ENCODE measurements at places on chromosomes 4 and X.
A peak's percentile ranks its signal among the peaks of the same experiment; 100 is the strongest.

DNA sequence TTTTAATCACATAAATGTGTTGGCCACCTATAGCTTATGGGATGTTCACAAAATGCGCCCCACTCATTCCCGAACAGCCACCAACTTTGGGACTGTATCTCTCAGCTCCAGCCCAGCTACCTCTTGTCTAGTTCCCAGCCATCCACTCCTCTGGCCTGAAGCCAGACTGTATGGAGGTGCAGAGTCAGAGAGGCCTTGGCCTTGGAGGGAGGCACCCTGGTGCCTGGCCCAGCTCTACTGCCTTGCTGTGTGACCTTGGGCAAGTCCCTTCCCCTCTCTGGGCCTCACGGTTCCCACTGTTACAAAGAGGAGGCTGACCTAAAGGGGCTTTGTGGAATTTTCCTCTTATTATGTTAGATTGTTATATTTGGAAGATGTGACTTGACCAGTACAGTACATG lies 13.9 kb downstream of the MAMLD1 start:
- no peak for DNase-seq

DNA sequence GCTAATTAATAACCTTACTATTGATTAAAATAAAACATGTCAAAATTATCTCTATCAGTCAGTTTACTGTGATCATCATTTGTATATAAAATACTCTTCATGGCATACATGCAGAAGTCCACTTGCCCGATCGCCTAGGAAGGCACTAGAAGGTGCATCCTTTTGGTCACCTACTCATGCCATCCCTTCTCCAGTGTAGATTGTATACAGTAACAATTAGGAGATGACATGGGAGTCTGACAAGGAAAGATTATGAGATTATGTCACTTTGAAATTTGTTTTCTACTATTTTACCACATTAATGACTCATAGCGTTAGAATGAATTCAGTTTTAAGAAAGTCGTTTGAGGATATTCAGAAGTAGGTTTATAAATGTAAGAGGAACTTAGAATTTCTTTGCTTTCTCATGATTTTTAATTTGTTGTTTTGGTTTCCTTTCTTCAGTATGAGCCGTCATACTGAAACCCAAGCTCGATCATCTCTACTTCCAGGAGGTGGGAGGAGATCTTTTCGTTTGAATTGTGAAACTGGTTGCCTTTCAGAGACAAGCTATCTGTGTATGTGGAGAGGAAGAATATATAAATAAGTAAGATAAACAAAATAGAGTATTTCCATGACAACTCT lies 51.1 kb upstream of the UNC5C start:
- DNase-seq, result no peak

DNA sequence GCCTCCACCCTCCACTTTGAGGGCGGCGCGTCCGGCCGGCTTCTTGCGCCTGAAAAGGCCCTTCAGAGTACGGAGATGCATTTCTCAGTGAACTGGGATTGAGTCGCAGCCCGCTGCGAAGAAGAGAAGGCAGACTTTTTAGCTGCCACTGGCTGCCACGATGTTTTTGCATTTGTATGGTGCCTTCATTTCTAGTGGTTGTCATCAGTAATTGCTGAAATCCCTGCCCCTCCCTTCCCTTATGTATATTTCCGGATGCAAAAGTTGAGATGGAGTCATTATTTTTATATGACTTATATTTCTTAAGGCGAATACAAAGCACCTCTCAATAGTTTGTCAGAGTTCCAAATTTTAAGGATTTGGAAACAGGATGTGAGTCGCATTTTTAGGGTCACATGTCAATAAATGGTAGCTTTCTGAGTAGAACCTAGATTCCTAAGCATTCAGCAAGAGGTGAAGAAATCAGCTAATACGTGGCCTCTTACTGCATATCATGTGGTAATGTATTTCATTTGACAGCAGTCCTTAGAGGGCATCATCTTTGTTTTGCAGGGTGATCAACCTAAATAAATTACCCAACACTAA lies 658 bp downstream of the ATP6AP2 start:
- peak; percentile 23 for DNase-seq

- DNase-seq, result no peak
Measured at GRCh38 chrX:77436682-77437081, 10.5 kb upstream of the FGF16 start.

DNA sequence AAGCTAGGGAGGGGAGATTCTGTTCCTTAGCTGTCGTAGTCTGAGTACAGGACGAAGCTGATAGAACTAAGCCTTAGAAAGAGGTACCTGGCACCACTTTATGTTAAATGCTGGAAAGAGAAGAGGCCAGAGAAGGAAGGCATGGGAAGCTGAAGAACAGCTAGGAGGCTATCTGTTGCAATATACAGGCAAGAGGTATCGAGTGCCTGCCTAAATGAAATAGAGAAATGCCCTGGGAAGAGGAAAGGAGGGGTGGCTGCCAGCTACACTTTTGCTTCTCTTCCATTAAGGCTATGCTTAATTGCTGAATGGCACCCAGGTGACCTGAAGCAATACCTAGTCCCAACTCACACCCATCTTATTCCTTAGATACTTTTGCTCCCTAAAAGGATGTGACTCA lies 380.4 kb upstream of the FGF13 start:
- no peak for DNase-seq

DNA sequence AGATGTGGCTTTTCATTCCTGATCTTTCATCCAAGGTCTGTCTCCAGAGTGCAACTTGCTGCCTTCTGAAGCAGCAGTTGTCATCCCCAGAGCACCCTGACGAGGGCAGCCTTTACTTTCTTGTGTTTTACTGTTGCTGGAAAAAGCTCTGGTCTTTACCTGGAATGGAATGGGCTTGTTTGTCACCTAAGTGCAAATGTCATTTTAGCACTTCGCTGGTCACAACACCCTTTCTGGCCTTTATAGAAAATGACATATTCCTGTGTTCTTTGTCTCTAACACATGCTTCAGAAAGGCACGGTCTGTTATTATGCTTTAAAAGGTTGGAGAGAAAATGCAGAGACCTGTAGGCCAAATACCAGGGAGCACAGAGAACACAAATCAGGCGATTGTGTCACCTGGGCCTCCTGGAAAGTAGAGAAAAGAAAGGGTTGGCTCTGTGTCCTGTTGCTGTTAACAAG lies 332.7 kb upstream of the IGFBP7 start:
- DNase-seq, result no peak

DNA sequence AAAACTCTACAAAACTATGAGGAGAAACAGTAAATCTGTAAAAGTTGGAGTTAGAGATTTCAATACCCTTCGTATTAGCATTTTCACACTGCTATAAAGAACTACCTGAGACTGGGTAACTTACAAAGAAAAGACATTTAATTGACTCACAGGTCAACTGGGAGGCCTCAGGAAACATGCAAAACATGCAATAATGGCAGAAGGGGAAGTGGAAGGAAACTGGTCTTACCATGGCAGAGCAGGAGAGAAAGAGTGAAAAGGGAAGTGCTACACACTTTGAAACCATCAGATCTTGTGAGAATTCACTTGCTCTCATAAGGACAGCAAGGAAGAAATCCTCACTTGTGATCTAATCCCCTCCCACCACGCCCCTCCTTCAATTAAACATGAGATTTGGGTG lies 949.9 kb downstream of the TECRL start:
- no peak for DNase-seq

- DNase-seq, result no peak
Measured at GRCh38 chr4:187615972-187616371, 379.6 kb upstream of the ZFP42 start.

- peak; percentile 21 for DNase-seq
Measured at GRCh38 chr4:100106982-100107381, 83.3 kb downstream of the DDIT4L start.

DNA sequence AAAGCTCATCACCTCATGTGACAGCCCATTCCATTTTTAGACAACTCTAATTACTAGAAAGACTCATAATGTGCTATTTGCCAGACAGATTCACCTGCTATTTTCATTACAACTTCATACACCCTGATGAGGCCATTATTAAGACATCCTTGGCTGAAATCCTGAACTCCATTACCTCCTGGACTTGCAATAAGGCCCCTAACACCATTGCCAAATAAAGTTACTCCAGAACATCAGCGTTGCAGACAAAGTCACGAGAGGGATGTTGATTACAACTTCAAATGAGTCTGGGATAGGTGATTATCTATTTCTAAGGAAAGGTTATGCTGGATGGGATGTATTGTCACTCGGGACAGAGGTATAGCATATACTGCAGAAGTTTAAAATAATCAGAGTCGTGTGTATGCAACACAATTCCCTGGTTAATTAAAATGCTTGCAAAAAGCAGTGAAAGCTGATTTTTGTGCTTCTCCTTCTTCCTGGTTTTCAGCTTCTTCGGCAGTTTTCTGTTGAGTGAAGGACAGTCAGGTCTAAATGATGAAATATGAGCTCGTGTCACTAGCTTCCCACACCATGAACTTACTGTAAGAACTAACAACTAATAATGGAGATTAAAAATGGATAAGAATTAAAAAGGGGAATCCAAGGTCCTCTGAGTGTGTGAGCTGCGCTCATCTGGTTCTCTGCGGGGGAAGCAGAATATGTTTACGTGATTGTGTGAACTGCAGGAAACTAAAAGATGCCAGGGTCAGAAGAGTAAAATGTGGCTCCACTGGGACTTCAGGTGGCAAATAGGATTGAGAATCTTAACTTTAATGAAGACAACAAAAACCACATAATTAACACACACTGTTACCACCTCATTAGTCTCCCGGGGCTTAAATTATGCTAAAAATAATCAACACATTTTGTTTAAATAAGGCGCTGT lies 17.6 kb upstream of the SOD3 start:
- DNase-seq, result no peak

- no peak for DNase-seq
Measured at GRCh38 chr4:94537921-94538628, 86.3 kb downstream of the PDLIM5 start.

GRCh38 chr4:173909294-173909693 lies 374.2 kb downstream of the FBXO8 start:
- no peak for DNase-seq

DNA sequence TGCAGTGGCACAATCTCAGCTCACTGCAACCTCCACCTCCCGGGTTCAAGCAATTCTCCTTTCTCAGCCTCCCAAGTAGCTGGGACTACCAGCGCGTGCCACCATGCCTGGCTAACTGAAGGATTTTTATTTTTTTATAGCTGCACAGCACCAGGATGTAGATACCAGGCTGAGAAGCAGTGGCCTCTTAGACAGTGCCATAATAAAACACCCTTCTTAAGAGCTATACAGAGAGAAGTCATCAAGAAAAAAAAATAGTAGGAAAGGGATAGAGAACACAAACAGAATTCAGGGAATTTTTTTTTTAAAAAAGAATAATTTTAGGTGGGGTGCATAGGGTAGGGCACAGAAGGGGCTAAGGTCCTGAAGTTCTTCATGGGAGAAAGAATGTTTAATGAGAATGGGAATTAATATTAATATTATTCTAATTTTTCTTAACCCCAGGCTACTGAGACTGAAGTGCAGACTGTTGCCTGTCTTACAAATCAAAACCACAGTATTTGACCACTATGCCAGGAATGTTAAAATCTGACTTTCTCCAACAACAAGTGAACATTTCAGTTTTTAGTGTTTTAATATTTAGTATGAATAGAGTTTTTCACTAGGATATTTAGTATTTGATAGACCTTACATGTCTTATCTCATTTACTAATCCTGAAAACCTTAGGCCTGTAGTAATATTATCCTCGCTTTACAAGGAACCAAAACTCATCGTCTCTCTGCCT lies 146.7 kb downstream of the KCNIP4 start:
- no peak for DNase-seq
